ENCODE measurements at places on chromosomes 7 and 10. TPM values are rescaled to one million over a fixed set of nuclear protein-coding genes. Genes with fewer than 3 reads are reported as not detected.

- peaks cover 42% of the 10 kb centered on the region for H3K4me1 ChIP-seq
- no peak overlapping the region for H3K27ac ChIP-seq
- H3K36me3 ChIP-seq = no peaks in the 10 kb centered on the region
- peaks cover 7% of the 10 kb centered on the region for H3K27me3 ChIP-seq
- H3K4me3 ChIP-seq = no peak overlapping the region
These were observed 69.0 kb upstream of the PRKCQ start for GRCh38 chr10:6648894-6649720.

DNA sequence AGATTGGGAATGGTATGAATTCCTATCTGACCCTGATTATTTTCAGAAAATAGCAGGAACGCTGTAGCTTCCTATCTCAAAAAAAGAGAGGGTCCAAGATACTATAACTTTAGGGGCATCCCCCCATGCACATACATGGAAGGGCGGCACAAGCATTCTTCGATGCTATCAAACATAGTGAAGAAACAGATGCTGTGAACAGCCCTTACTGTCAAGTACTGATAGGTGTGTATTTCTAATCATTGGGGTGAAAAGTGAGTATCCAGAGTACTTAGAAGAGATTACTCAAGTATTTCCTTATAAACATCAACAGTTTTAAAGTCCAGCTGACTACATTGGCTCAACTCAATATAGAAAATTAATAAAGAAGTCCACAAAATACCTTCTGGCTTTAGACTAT is 17.0 kb upstream of the NUP42 start:
- H3K27me3 ChIP-seq = no peaks in the 10 kb centered on the region
- H3K36me3 ChIP-seq = no peaks in the 10 kb centered on the region
- no peaks in the 10 kb centered on the region for H3K4me1 ChIP-seq

GRCh38 chr10:14608381-14609001 is 166.2 kb downstream of the FAM107B start:
- peaks cover 2% of the 10 kb centered on the region for H3K27me3 ChIP-seq
- H3K27ac ChIP-seq = no peak overlapping the region
- peaks cover 21% of the 10 kb centered on the region for H3K4me1 ChIP-seq

DNA sequence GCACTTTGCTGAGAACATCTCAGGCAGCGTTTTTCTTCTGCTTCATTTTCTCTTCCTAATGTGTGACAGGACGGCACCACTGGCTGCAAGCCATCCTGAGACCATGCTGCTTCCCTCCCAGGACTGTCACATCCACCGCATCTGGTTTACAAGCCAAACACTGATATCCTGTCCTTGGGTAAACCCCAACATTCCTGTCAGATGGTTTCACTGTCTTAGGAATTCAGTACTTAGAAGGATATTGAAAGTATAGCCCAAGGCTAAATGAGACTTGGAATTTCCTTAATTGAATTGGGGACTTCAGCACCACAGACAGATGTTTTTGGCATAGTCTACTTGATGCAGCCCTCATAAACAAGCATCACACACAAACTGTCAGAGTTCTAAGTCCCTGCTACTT is 74.2 kb upstream of the PLXNA4 start:
- no peak overlapping the region for H3K27ac ChIP-seq
- no peaks in the 10 kb centered on the region for H3K36me3 ChIP-seq
- DNase-seq = no peak
- no peaks in the 10 kb centered on the region for H3K27me3 ChIP-seq

DNA sequence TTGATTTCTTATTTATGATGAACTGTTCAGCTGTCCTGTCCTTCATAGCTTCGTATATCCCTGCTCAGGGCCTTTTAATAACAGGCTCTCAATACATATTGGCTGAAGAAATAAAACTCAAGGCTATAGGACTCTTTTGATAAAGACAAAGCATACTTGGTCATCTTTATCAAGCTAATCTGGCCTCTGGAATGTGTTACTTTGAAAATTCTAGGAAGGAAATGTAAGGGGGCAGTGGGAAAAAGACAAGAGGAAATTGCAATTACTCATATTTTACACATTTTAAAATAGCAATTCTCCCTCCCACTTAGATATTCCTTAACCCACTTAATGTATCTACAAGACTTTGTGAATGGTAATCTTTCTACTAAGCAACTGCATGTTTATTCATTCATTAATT is 94.3 kb downstream of the OSBPL3 start:
- no peak overlapping the region for H3K4me3 ChIP-seq
- H3K4me1 ChIP-seq = peaks cover 21% of the 10 kb centered on the region
- H3K27me3 ChIP-seq = no peaks in the 10 kb centered on the region
- DNase-seq = no peak
- H3K36me3 ChIP-seq = peaks cover 56% of the 10 kb centered on the region
- H3K27ac ChIP-seq = no peak overlapping the region

GRCh38 chr10:124123156-124123555 is 29.8 kb upstream of the CHST15 start:
- H3K4me1 ChIP-seq = no peaks in the 10 kb centered on the region
- H3K27me3 ChIP-seq = no peaks in the 10 kb centered on the region
- no peaks in the 10 kb centered on the region for H3K36me3 ChIP-seq

Gene CAV2
- not detected for total RNA-seq

GRCh38 chr10:44968091-44968490 is 8.5 kb downstream of the RASSF4 start:
- H3K36me3 ChIP-seq = no peaks in the 10 kb centered on the region
- no peak for DNase-seq
- peak overlapping the region; percentile 80 for H3K27ac ChIP-seq
- no peaks in the 10 kb centered on the region for H3K27me3 ChIP-seq
- H3K4me1 ChIP-seq = peaks cover 36% of the 10 kb centered on the region

- no peak for DNase-seq
- H3K36me3 ChIP-seq = peaks cover 35% of the 10 kb centered on the region
- no peak overlapping the region for H3K4me3 ChIP-seq
- no peak overlapping the region for H3K27ac ChIP-seq
These were observed 90.1 kb downstream of the CYP51A1 start for GRCh38 chr7:92044148-92044547.

Gene NPC1L1
- total RNA-seq = not detected

DNA sequence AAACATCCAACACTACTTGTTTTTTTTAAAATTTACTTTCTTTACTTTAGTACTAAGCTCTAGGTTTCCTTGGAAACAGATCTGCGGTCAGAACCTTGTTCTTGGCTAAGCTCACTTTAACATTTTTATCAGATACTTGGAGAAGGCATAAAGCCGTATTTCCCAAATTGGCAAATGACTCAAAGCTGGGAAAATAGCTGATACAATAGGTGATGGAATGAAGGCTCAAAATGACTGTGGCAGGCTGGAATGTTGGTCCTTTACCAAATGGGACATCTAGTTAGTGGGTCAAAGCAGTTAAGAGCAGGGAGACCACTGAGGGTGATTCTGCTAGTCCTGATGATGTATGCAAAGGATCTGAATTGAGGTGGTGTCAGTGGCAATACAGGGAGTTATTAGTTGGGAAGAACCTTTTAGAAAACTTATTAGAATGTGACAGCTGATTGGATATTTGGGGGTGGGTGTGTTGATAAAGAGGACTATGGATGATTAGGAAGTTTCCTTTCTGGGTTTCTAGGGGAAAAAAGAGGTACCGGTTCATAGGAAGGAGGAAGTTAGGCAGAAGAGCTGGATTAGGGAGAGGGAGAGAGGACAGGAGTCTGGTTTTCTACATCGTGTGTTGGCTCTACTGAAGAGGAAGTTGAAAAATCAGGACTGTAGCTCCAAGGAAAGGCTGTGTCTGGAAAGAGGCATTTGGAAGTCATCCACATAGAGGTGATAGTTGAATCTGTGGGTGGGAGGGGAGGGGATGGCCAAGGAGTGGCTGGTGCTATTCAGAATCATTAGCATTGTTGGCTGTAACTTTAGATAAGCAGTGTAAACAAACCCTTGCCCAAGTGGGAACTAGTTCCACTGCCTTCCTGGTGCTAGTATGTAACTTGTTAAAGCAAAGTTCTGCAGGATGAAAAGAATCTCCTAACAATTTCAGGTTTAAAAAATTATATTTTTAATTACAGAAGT is 13.1 kb downstream of the PLCE1 start:
- H3K4me1 ChIP-seq = no peaks in the 10 kb centered on the region
- DNase-seq = no peak
- H3K36me3 ChIP-seq = no peaks in the 10 kb centered on the region
- H3K27ac ChIP-seq = no peak overlapping the region
- no peak overlapping the region for H3K4me3 ChIP-seq

GRCh38 chr7:158979635-158980351 is 123.4 kb downstream of the DYNC2I1 start:
- H3K36me3 ChIP-seq = peaks cover 6% of the 10 kb centered on the region
- DNase-seq = no peak
- H3K27ac ChIP-seq = no peak overlapping the region
- no peaks in the 10 kb centered on the region for H3K27me3 ChIP-seq
- H3K4me3 ChIP-seq = no peak overlapping the region
- H3K4me1 ChIP-seq = peaks cover 20% of the 10 kb centered on the region

DNA sequence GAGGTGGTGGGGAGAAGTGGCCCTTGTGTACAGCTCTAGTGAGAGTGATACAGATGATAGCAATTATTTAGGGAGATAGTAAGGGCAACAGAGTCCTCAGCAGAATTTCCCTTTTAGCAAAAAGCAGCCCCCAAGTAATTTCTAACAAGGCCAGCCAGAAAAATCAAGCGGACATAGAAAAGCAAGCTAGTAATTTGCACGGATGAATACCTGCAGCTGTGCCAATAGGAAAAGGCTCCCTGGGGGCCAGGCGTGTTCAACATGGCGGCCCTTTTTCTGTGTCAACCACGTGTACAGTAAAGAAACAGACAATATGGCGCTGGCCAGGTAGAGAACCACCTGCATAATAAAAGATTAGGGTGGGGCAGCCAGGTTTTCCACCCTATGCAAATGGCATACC is 7.4 kb downstream of the MCM10 start:
- peaks cover 14% of the 10 kb centered on the region for H3K4me1 ChIP-seq
- no peak overlapping the region for H3K4me3 ChIP-seq
- peaks cover 58% of the 10 kb centered on the region for H3K36me3 ChIP-seq
- no peaks in the 10 kb centered on the region for H3K27me3 ChIP-seq
- DNase-seq = no peak

GRCh38 chr7:229184-229964 is 37.0 kb downstream of the FAM20C start:
- H3K4me3 ChIP-seq = no peak overlapping the region
- H3K27ac ChIP-seq = no peak overlapping the region
- no peaks in the 10 kb centered on the region for H3K4me1 ChIP-seq

Gene ITPRID1
- not detected for total RNA-seq

DNA sequence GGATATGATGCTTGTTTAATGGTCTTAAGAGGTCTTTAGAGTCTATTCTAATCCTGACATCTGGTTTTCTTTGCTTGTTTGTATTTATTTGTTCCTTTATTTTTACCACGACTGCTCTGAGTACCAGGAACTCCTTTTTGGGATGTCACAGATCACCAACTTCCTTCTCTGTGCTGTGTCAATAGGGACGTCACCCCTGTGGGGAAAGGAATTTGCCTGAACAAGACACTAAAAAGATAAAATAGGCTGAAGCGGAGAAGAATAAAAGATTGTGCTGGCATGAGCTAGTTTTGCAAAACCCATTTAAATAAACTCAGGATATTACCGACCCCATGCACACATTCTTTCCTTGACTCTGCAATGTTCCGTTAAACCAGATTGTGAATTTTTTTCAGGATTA is 27.7 kb downstream of the MGMT start:
- H3K4me1 ChIP-seq = no peaks in the 10 kb centered on the region
- no peak overlapping the region for H3K27ac ChIP-seq
- peaks cover 19% of the 10 kb centered on the region for H3K36me3 ChIP-seq
- DNase-seq = no peak
- no peaks in the 10 kb centered on the region for H3K27me3 ChIP-seq

Gene AMPH
- not detected for total RNA-seq

- no peak overlapping the region for H3K4me3 ChIP-seq
- no peak overlapping the region for H3K27ac ChIP-seq
- no peaks in the 10 kb centered on the region for H3K27me3 ChIP-seq
These were observed 295.0 kb downstream of the SUGCT start for GRCh38 chr7:40429826-40430225.

Gene GHITM
- 123 TPM for total RNA-seq

Gene FAM131B
- total RNA-seq = 2.2 TPM

Gene KAZALD1
- total RNA-seq = 0.18 TPM

Gene STEAP4
- not detected for total RNA-seq

DNA sequence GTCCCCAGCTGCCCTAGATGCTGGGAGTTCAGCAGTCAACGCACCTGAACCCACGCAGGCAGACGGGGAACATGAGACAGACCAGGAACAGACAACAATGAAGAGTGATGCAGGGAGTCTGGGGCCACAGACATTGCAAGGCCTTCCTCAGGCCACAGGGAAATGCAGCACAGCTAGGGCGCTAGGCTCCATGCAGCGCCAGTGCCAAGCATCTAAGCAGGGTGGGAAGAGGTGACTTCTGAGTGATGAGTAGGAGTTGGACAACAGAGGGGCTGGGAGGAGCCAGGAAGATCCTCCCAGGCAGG is 7.7 kb upstream of the RET start:
- no peaks in the 10 kb centered on the region for H3K4me1 ChIP-seq
- H3K36me3 ChIP-seq = no peaks in the 10 kb centered on the region
- DNase-seq = no peak

Gene TDRD1
- not detected for total RNA-seq

Gene FOXP2
- total RNA-seq = not detected

Gene GIMAP2
- 79.0 TPM for total RNA-seq

Gene SLC16A9
- 0.10 TPM for total RNA-seq

Gene TUBB8
- not detected for total RNA-seq

- H3K27me3 ChIP-seq = peaks cover 2% of the 10 kb centered on the region
- no peak for DNase-seq
- H3K4me3 ChIP-seq = no peak overlapping the region
- no peaks in the 10 kb centered on the region for H3K36me3 ChIP-seq
These were observed 75.5 kb upstream of the CXCL12 start for GRCh38 chr10:44460416-44460815.

Gene LRRC61
- 21.4 TPM for total RNA-seq

Gene NUTM2A
- total RNA-seq = 0.71 TPM

Gene GATAD1
- total RNA-seq = 12.4 TPM

Gene CXCL12
- not detected for total RNA-seq

Gene CYP2C19
- not detected for total RNA-seq

DNA sequence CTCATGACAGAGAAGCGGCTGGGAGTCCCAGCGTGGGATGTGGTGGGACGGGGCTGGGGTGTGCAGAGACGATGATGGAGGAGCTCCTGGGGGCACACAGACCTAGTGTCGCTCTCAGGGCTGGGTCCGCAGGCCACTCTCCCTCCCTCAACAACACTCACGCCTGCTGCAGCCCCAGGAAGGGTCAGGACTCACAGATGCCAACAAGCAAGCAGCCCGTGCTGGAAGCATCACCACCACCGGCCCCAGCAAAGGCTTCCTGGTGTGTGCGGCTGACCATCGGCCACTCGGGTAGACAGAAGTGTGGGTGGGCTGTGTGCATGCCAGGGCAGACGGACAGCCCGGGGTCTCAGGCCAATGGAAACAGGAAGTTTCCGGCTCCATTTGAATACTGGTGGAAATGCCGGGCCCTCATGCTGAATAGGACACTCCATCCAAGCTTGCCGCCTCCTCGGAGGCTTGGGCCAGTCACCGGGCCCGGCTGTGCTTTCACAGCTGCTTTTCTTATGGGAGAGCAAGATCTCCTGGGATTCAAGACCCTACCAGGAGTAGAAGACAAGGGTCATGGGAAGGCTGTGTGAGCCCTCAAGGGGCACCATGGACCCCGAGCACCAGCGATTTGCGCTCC is 178.1 kb downstream of the ELFN1 start:
- H3K4me3 ChIP-seq = no peak overlapping the region
- no peak overlapping the region for H3K27ac ChIP-seq
- no peaks in the 10 kb centered on the region for H3K27me3 ChIP-seq
- no peaks in the 10 kb centered on the region for H3K36me3 ChIP-seq

Data from activated CD8-positive, alpha-beta T cell treated with anti-CD3 and anti-CD28 coated beads, Interleukin-2, amount 10 ng/mL, durations not matched to agents 7 days and 5 days (primary cell).